A549 treated with AZD2906 at 1 μM for 4 hours (cell line): ENCODE measurements at places on chromosomes 13 and 19. TPM values are rescaled to one million over a fixed set of nuclear protein-coding genes. Genes with fewer than 3 reads are reported as not detected.

The RPL13A gene
- total RNA-seq, result 3,944 to 4,526 TPM (median 4,133 TPM) in 5 replicates

The TNFSF9 gene
- 2.4 to 4.6 TPM (median 3.7 TPM) in 5 replicates for total RNA-seq

The AMER2 gene
- not detected in 5 replicates for total RNA-seq

The PTGIR gene
- 0.03 to 0.09 TPM in 2 of 5 replicates, not detected in the others for total RNA-seq

The ELSPBP1 gene
- not detected in 5 replicates for total RNA-seq

The ZNF433 gene
- total RNA-seq, result not detected in 5 replicates

The PTGER1 gene
- total RNA-seq, result 0.07 to 0.15 TPM (median 0.12 TPM) in 3 of 5 replicates, not detected in the others

The ISYNA1 gene
- total RNA-seq, result 26.7 to 47.4 TPM (median 41.5 TPM) in 5 replicates

The KIR3DL1 gene
- total RNA-seq, result not detected in 5 replicates

The CACNG7 gene
- 5.7 to 8.7 TPM (median 8.1 TPM) in 5 replicates for total RNA-seq
